ENCODE measurements at places on chromosomes 1 and 21.

GRCh38 chr1:115592264-115592663 is 49.5 kb upstream of the VANGL1 start:
- no peak for DNase-seq

DNA sequence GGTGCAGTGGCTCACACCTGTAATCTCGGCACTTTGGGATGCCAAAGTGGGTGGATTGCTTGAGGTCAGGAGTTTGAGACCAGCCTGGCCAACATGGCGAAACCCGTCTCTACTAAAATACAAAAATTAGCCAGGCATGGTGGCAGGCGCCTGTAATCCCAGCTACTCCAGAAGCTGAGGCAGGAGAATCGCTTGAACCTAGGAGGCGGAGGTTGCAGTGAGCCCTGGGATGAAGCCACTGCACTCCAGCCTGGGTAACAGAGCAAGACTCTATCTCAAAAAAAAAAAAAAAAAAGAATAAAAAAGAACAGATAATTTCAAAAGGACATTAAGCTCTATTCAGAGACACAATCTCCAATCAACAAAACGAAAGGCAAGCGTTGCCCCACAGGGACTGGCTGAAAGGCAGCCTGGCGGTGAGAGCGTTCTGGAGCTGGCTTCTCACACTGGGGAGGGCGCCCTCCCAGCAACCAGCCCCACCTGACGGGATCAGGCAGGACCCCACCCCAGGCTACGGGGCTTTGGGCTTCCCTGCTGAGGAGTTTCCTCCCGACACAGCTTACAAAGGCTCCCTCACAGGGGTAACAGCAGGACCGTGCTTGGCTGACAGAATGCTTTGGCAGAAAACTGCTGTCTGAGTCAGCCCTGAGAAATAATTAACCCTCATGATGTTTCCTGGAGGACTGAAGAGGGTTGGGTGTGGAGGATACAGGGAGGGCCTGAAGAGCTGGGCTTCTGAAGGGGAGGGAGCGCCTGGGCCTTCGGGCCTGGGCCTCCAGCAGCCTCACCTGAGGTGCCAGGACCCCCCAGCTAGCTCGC is 31.1 kb upstream of the SRP9 start:
- DNase-seq, result no peak

- DNase-seq, result no peak
Measured at GRCh38 chr1:207849646-207850045, 61.3 kb downstream of the CD34 start.

- no peak for DNase-seq
Measured at GRCh38 chr1:11180342-11180744, 8.8 kb upstream of the ANGPTL7 start.

GRCh38 chr21:25953659-25954058 is 216.9 kb downstream of the APP start:
- DNase-seq, result no peak

GRCh38 chr1:18581420-18581880 is 49.2 kb upstream of the PAX7 start:
- no peak for DNase-seq

DNA sequence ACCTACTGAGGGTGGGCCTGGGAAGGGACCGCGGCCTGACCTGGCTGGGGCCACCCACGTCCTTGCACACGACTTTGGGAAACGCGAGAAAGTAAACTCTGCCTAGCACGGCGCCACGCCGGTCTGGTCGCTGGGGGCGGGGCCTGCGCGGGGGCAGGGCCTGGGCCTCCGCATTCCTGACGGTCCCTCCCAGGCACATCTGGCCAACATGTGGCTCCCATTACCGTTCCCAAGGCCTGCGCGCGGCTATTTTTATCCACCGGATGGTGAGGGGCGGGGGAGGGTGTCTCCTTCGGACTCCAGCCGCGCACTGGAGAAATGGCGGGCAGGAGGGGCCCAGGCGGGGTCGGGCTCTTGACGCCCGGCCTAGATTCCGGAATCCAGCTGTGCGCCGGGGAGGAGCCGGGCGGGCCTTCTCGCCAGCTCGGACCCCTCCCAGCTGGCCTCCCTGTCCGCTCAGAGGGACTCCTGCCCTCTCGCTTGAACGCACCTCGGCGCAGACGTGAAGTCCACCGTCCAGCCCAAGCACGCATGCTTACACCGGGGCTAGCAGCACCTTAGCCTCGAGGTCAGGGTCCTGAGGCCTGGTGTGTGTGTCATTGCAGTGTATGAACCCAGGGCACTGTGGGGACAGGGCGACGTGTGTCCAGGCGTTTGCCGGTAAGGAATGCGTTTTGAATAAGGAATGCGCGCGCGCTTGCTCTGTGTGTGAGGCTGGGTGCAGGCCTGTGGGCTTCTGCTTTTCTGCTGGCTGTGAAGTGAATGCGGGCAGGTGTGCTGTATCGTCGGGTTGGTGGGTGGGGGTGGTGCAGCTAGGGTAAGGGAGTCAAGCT is 2.1 kb downstream of the EVA1B start:
- DNase-seq, result no peak
